ENCODE measurements at places on chromosomes 16 and 17.
A peak's percentile ranks its signal among the peaks of the same experiment; 100 is the strongest.

DNA sequence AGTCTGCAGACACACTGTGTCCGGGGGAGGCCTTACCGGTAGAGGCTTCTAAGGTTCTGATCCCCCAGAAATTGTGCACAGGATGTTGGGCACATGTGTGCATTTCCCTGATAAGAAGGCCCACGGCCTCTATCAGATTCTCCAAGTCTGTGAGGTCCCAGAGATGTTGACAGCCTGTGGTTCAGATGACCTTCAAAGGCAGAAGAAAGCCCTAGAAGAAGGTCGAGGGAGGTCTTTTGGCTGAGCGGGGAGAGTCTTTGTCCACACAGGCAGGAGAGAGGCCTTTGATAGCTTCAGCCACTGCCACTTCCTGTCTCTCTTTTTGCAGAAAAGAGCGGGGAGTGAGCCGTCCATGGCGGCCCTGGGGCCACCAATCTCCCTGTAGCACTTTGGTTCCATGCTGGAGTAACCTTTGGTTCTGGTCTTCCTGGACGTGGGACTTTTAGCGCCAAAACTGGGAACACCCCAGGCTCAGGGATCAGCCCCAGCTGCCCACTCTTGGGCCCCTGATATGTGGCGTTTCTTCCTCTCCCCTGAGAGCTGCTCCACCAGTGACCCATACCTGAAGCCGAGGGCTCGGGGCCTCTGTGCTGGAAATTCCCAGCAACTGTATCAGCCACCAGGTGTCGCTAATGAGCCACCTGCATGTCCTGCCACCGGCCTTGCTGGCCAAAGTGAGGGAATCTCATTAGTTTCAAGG, 28.1 kb upstream of the LGALS9 start:
- DNase-seq, result peak; percentile 90

- DNase-seq, result no peak
These were observed 250.1 kb upstream of the CDH5 start for GRCh38 chr16:66116163-66117002.

DNA sequence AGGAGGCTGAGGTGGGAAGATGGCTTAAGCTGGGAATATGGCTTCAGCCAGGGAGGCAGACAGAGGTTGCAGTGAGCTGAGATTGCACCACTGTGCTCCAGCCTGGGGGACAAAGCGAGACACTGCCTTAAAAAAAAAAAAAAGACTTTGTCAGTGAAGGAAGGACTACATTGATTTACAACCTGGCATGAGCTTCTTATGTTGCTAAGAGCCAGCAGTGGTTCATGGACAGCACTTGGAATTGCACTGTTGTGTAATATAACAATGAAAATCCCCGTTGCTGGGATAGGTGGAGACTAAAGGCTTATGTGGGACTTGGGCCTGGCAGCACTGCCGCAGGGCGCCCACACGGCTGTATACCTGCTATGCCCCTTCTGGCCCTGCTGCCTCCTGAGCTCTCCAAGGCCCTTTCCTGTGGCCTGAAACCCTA, 14.1 kb upstream of the SLC16A5 start:
- DNase-seq, result no peak

- DNase-seq, result no peak
These were observed 18.8 kb downstream of the IL34 start for GRCh38 chr16:70665113-70665694.

DNA sequence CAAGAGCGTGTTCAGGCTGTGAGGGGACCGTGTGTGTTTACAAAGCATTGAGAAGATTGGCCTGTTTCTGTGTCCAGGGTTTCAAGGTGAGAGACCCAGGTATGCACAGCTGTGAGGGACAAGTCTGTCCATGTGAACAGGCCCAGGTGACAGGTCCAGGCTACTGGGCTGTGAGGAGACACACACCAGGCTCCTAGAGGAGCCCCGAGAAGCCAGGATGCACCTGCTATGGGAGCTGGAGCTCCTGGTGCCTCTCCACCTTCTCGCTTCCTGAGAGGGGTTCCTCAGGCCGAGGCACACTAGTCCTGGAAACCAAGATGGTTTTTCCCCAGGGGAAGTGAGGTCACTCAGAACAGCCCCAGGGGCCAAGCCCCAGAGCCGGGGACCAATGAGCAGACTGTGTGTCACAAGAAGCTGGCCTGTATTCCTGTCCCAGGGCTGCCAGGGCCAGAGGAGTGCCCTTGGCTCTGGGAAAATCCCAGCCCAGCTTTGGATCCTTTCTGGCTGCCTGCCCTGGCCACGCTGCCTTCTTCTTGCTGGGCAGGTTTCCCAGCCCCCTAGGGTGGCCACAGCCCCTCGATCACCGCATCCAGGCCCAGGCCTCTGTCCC, 153.4 kb upstream of the PLCG2 start:
- DNase-seq, result peak; percentile 52

DNA sequence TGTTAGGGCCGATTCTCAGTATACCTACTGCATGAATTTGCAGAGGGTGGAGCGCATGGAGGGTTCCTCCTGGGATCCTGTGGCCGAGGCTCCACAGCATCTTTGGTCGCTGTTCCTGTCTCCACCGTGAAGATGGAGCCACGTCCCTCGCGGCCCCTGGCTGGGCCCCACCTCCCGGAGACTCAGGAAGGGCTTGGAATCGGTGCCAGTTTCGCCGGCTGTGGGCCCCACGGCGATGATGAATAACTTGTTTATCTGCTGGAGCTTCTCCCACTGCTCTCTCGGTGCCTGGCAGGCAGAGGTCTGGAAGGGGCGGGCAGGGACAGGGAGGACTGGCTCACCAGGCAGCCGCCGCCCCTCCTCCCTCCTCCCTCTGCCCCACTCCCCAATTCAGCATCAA, 8.1 kb downstream of the SLC5A11 start:
- DNase-seq, result peak; percentile 37

DNA sequence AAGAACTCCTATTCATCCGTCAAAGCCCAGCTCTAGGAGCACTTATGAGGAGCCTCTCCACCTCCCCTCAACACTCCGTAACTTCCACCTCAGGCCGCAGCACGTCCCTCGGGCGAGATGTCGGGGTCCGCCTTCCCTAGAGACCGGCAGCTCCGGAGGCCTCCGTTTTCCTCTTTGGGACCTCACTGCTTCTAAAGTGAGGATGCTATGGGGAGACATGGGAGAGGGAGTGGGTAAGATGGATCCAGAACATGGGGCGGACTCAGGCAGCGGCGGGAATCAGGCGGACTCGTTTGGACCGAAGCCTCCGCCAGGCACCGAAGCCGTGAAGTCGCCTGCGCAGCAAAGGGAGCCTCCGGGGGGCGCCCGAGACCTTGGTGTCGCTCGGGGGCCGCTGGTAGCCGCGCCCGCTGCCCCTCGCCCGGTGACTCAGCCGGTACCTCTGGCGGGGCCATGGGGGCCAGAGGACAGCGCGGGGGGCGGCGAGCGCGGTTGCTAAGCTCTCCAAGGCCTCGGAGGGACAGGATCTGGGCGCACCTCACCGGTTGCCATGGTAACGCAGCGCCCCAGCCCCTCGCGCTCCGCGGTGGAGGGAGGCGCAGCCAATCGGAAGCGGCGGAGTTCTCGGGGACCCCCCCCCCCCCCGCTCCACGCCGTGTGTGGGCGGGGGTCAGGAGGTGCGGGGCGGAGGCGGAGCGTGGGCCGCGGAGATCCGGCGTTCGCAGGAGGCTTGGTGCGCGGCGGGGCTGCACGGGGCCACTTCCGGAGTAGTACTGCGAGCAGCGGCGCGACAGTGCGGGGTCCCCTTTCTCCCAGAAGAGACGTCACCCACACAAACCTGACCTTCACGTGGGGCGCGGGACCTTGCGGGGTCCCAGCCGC, 1.3 kb upstream of the HIC1 start:
- DNase-seq, result peak; percentile 80

DNA sequence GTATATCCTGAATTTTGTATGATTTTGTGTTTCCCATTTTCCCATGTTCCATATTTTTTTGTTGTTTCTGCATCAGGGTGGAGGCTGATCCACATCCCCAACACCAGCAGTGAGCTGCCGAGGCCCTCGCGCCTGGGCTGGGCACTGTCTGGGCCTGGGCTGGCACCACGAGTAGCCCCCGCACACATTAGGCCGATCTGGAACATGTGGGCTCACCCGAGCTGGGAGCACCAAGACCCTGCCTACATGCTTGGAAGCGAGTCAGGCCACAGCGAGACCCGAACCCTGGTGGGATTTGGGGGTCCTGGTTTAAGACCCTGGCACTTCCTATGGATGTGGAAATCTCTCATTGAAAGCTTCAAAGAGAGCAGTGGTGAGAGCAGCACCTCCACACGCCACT, 8.5 kb downstream of the KCTD5 start:
- DNase-seq, result no peak

GRCh38 chr16:81497690-81498089, 53.1 kb downstream of the CMIP start:
- no peak for DNase-seq

- DNase-seq, result no peak
These were observed 226.4 kb upstream of the PSMD7 start for GRCh38 chr16:74070237-74070636.

DNA sequence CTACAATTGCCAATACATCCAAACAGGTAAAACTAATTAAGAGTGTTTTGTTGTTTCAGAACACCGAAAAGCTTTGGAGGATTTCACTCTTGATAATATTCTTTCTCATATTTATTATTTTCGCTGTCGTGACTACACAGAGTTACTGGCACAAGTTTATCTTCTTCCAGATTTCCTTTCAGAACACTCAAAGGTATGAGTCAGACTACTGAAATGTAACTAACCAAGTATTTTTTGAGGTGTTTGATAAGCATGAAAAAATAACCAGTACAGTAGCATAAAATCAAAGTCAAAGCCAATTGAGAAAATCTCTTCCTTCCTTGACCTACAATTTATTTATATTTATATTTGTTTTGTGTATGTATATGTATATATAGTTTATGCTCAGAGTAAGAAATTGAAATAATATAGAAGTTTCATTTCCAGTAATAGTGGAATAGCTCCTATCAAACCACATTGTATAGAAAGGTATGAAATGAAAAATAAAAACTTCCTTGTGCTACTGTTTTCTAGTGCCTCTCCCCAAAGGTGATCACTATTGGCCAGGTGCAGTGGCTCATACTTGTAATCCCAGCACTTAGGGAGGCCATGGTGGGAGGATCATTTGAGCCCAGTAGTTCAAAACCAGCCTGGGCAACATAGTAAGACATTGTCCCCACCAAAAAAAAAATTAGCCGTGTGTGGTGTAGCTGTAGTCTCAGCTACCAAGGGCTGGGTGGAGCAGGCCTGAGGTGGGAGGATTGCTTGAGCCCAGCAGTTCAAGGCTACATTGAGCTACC, 10.9 kb downstream of the RAD51C start:
- peak; percentile 43 for DNase-seq

GRCh38 chr16:3873482-3874173, 6.9 kb downstream of the CREBBP start:
- no peak for DNase-seq

GRCh38 chr17:43341715-43342588, 56.8 kb upstream of the ARL4D start:
- DNase-seq, result peak; percentile 29

- DNase-seq, result no peak
These were observed 411.1 kb downstream of the CDH13 start for GRCh38 chr16:83037884-83038283.

DNA sequence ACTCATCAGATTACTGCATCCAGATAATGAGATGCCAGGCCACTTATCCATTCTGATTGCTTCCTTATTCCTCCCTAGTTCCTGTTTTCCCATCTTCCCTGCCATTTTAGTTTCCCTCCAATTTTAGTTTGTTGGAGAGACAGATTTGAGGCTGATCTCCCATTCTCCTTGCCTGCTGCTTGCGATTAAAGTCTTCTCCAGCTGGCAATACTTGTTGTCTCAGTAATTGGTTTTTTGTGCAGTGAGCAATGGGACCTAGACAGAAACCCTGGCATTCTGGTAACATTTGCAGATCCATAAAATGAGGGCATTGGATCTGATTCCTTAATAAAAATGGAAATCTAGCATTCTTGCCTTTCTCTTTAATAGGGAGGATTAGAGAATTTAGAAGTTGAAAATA, 17.6 kb upstream of the ELAC2 start:
- no peak for DNase-seq

DNA sequence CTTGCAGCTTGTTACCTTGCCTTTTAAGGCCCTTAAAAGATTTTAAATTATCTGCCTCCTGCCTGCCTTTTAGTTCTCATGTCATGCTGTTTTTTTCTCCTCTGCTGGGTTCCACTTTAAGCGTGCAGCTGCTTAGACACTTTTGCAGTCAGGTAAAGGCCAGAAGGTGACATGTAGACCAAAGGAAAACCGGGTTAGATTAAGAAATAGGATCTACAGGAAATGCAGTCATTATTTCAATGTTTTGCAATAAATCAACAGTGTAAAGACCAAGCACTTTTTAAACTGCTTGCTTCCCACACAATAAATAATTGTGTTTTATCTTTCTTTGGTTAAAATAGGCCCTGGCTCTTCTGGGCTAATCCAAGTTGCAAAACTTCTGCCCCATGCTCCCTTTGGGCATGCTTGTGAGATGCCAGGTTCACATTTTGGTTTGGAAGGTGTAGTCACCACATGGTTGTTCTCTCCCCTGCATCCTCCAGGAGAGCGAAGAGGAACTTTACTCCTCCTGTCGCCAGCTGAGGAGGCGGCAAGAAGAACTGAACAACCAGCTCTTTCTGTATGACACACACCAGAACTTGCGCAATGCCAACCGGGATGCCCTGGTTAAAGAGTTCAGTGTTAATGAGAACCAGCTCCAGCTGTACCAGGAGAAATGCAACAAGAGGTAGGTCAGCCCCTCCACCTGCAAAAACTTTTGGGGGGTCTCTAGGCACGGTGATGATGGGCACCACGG, 54.9 kb downstream of the SDR42E1 start:
- DNase-seq, result no peak

GRCh38 chr17:811051-811784, 29.1 kb downstream of the MRM3 start:
- DNase-seq, result no peak

- DNase-seq, result no peak
These were observed 20.3 kb upstream of the CDH5 start for GRCh38 chr16:66346221-66346620.
